ENCODE measurements at places on chromosomes 13 and 19. TPM values are rescaled to one million over a fixed set of nuclear protein-coding genes. Genes with fewer than 3 reads are reported as not detected.

- no peak for DNase-seq
Observed at GRCh38 chr13:110324026-110324749, 17.1 kb downstream of the COL4A2 start.

ZNF324 gene
- total RNA-seq: 7.2 TPM

GRCh38 chr13:112592181-112592580 lies 4.2 kb upstream of the TUBGCP3 start:
- DNase-seq: no peak

- no peak for DNase-seq
Observed at GRCh38 chr13:48731957-48732569, 78.3 kb downstream of the CYSLTR2 start.

CDC37 gene
- 298 TPM for total RNA-seq

Data from HFFc6 (cell line).